ENCODE measurements at places on chromosomes 6 and 20.

DNA sequence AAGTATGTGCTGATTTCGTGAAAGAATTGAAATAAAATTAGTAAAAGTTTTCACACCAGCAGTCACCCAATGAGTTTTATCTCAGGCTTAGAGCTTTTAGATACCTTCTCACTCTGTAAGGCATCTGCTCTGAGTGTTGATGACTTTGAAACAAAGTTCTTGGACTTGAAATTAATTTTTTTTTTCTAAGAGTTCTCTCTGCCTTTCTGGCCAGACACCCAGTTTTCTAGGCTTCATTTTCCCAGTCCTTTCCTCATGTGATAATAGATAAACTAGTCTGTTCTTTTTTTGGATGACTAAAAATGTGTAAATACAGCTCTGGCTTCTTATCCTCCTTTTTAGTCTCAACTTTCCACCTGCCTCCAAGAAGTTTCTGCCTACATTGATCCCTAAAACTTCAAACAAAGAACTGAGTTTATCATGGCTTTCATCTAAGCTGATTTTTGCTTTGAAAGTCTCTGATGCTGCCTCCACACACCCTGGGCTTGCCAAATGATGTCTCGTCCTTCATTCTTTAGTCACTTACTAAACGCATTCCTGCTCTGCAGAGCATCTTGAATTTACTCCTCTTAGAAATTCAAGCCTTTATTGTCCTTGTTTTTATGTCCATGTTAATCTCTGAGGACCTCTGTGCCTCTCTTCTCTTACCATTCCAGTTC, 32.7 kb downstream of the SLX4IP start:
- H3K4me3 ChIP-seq, result no peak overlapping the region
- H3K36me3 ChIP-seq, result no peaks in the 10 kb centered on the region
- peaks cover 42% of the 10 kb centered on the region for H3K4me1 ChIP-seq
- DNase-seq, result no peak
- no peak overlapping the region for H3K27ac ChIP-seq
- H3K27me3 ChIP-seq, result no peaks in the 10 kb centered on the region

- DNase-seq, result no peak
- H3K36me3 ChIP-seq, result no peaks in the 10 kb centered on the region
- no peaks in the 10 kb centered on the region for H3K27me3 ChIP-seq
Measured at GRCh38 chr6:90411292-90411781, 114.7 kb upstream of the BACH2 start.

DNA sequence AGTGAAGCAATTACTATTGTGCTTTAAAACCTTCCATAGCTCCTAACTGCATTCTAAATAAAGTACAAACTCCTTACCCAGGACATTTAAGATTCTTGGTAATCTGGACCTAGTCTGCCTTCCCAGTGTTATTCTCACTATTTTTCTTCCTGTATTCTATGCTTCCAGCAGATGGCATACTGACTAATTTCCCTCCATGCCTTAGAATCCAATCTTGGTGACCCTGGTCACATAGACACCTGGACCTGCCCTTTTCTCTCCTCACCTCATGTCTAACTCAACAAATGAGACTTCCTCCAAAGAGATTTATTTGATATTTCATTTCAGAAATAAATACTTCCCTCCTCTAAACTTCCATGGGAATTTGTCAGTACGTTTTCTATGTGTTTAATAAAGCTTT, 25.8 kb downstream of the ROS1 start:
- peak; percentile 20 for DNase-seq
- H3K27ac ChIP-seq, result no peak overlapping the region
- no peaks in the 10 kb centered on the region for H3K36me3 ChIP-seq
- H3K4me3 ChIP-seq, result no peak overlapping the region

- peaks cover 5% of the 10 kb centered on the region for H3K4me1 ChIP-seq
- no peak overlapping the region for H3K27ac ChIP-seq
- H3K27me3 ChIP-seq, result peaks cover 59% of the 10 kb centered on the region
- no peak for DNase-seq
Measured at GRCh38 chr20:62977613-62978560, 25.4 kb downstream of the SLC17A9 start.
